ENCODE measurements at places on chromosomes 2 and 18.
A peak's percentile ranks its signal among the peaks of the same experiment; 100 is the strongest.

- DNase-seq: no peak
Observed at GRCh38 chr2:235394278-235394828, 99.5 kb upstream of the AGAP1 start.

GRCh38 chr2:159146996-159147666 lies 139.4 kb downstream of the WDSUB1 start:
- no peak for DNase-seq

- DNase-seq: no peak
Observed at GRCh38 chr2:45263147-45263546, 253.9 kb upstream of the SIX2 start.

GRCh38 chr2:216770717-216771116 lies 75.4 kb upstream of the IGFBP5 start:
- no peak for DNase-seq

DNA sequence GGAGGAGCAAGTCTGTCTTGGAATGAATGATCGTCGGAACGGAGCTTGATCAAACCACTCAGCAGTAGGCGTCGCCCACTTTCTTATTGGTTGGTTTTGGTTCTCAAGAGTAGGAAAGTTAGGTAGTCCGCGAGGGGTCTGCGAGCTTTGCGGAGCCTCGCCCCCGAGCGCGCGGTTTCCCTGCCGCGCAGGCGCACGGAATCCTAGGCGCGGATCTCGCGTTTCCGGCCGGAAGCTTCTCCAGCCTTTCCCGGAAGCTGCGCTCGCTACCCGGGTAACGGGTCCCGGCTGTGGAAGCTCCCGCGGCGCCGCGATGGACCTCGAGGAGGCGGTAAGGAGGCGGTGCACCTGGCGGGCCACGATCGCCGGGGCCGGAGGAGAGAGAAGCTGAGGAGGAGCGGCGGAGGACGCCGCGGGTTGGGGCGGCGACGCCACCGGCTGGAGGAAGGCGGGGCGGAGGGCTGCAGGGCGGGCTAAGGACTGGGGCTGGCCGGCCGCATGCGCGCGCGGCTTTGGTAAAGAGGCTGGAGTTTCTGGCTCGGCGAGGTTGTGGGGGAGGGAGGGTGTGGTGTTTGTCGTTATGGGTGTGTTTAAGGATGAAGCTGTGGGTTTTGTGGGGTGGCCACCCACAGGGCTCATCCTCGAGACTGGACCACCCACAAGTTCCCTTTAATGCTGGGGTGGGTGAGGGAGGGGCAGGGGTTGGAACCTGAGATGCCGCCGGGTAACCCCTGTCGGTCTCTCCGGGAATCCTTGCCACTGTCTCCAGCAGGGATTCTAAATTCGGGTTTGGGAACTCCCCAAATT lies at the start of gene TAF1B:
TSS of gene TAF1B (plus strand) at position 246 of the 807 bp plus-strand sequence. CDS start at position 314, 68 bp downstream.
- peak; percentile 86 for DNase-seq

GRCh38 chr2:184394642-184395041 lies 203.7 kb upstream of the ZNF804A start:
- DNase-seq: no peak

GRCh38 chr18:59570101-59570775 lies 127.0 kb downstream of the CCBE1 start:
- no peak for DNase-seq

GRCh38 chr2:184945326-184945725 lies 347.0 kb downstream of the ZNF804A start:
- no peak for DNase-seq

GRCh38 chr2:10004836-10005235 lies 38.5 kb upstream of the KLF11 start:
- no peak for DNase-seq

GRCh38 chr2:59528525-59528924 lies 1024.9 kb downstream of the BCL11A start:
- no peak for DNase-seq

DNA sequence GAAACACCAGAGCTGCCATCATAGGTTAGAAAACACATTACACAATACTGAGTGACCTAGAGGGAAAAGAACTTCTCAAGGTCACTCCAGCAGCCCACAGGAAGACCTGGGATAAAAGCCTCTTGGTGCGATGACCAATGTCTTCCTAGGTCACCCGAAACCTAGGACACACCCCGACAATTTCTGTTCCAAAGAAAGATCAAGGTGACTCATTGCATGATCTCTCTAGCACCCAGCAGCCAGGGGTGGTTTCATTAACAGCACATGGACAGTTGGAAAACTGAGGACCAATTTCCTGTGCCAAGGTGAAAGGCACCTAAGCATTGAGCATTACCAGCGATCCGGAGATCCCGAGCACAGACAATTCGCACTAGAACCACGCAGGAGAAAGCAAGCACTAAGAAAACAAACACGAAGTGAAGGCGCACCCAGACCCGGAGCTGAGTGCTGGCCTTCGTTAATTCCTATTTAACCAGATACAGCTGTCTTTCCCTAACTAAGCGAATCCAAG lies 1.5 kb downstream of the CACNB4 start:
- DNase-seq: no peak

- no peak for DNase-seq
Observed at GRCh38 chr2:45856391-45857274, 205.2 kb downstream of the PRKCE start.

DNA sequence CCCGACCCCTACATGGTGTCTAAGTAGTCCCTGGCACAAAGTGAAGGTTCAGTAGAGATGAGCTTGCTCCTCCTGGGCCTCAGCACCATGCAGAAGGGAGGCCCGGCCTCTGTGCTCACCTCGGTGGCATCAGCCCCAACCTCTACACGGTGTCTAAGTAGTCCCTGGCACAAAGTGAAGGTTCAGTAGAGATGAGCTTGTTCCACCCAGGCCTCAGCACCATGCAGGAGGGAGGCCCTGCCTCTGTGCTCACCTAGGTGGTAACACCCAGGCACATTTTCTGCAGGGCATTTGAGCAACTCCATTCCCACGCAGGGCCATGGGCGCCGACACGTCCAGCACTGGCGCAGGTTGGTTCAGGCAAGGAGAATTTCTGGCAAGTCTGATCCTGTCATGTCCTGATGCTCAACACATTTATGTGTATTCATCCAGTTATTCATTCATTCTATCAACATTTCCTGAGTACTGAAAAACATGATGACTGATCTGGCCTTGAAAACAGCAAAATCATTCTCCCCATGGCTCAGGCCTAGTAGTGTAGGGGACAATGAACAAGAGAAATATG lies 408.2 kb upstream of the MYT1L start:
- no peak for DNase-seq

DNA sequence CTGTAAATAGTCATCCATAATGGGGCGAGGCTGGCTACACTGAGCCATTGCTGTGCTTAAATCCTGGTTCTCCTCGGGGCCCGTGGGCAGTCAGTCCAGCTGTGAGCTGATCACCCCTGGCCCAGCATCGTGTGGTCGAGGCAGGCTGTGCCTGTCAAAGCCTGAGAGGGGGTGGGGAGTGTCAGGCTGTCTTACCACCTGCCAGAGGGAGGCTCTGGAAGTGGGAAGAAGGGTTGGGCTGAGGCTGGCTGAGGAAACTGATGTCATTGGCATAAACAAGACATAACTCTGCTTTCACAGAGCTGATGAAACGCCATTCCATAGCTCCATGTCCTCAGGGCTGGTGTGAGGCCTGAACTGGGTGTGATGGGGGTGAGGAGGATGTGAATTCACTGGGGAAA lies 49.7 kb downstream of the KLHL29 start:
- no peak for DNase-seq

GRCh38 chr2:162166745-162167144 lies 14.7 kb upstream of the GCG start:
- no peak for DNase-seq

DNA sequence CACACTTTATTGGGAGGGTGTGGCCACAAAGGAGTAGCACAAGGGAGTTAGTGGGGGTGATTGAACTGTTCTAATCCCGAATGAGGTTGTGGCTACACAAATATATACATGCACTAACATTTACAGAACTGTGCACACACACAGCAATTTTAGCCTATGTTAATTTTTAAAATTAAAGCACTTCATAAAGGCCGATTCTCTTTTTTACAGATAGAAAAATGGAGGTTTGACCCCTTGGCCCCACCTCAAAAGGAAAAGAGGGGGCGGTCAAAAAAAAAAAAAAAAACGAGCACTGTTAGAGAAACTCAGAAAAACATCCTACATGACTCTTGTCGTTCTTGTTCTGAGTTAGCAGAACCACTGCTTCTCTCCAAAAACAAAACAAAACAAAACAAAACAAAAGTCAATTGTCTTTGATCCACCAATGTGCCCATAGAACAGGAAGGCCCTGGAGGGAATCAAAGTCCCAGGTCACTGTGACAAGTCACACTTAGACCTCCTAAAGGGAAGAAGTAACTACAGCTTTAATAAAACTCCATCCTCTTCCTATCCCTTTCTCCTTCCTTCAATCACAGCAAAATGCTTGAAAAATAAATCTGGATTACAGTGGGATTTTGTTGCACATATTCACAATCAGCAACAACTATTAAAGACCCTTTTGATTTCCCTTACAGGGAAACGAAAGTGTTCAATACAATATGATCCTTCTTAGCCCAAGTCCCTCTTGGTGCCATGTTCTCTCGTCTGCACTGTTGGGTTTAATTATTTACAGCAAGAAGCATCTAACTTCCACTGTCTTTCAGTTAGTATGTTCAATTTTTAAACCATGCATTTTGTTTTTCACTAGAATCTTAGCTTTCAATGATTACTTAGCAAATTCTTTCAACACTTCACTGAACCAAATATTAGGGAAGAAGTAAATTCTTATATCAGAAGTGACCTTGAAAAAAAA lies 16.6 kb downstream of the LRP2 start:
- no peak for DNase-seq

DNA sequence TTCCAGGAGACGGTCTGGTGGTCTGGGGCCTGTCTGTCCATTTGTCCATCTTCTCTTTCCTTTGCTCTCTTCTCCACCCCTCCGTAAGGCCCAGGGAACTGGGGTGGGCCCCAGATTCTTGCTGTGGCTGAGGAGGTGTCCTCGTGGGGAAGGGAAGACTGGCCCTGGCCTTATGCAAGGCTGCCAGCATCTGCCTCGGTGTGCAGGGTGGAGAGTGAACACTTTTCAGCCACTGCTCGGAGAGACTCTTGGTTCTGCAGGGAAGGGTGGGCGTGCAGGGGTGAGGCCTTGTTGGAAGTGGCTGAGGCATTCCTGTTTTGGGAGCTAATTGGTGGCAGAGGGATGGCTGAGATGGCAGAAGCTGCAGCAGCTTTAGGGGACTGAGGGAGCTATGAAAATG lies 23.0 kb downstream of the EMX1 start:
- no peak for DNase-seq

DNA sequence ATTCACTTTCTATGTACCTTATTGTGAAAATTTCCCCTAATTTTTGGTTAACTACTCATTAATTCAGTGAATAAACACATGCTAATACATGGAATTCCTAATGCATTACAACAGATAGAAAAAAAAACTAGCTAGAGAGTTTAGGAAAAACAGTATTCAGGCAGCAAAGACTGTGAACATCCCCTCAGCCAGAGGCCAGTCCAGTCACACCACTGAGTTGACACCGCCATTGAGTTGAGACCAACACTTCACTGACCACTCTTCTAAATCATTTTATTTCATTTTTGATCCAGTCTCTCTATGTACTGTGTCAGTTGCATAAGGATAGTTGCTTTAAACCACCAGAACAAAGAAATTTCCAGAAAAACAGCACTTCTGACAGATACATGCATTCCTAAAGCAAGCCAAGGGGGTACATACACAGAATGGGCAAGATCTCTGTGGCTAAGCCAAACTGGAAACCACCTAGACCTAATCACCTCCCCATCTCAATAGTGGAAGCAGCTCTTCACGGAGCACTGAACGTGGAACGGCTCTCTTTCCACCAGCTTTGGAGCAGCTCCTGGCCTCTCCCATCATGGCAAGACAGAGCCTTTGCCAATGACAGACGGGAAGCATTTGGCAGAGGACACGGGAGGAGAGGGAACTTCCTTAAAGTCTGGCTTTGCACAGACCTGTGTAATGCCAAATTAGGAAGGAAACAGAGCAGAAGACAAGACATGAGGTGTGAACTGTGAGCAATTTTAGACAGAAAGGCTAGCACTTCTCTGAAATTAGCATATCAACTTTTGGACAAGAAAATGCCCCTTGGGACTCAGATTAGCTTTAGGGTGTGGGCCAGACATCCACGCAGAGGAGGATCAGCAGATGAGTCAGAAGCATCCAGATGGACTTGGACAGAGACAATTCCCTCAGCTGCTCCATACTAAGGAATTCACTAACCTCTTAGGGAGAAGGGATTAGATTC lies 36.4 kb downstream of the CACNB4 start:
- DNase-seq: no peak

DNA sequence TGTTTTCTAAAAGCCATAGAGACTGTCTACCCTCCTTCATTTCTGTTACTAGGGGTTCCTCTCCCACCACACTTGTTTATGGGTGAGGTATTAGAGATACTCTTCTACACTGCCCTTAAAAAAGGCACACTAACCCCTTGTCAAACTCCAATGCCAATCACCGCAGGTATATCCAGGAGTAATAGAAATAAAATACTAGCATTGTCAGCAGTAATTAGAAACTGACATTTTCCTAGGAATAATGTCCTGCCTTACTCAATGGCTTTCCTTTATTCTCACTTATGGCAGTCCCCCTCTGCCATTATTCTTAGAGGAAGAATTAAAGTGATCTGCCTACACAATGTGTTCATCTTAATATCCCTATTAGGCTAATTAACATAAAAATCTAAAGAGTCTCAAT lies 5.0 kb upstream of the BUB1 start:
- DNase-seq: no peak

- no peak for DNase-seq
Observed at GRCh38 chr18:6798896-6799295, 69.4 kb downstream of the ARHGAP28 start.

Data from activated naive CD4-positive, alpha-beta T cell treated with anti-CD3 and anti-CD28 coated beads, Interleukin-2, amount 50 U/mL, for 16 hours (primary cell).